Islet precursor cell (in vitro differentiated cells): ENCODE measurements at places on chromosomes 2 and 18.

- no peak for DNase-seq
Observed at GRCh38 chr18:360676-361075, 92.8 kb upstream of the THOC1 start.

DNA sequence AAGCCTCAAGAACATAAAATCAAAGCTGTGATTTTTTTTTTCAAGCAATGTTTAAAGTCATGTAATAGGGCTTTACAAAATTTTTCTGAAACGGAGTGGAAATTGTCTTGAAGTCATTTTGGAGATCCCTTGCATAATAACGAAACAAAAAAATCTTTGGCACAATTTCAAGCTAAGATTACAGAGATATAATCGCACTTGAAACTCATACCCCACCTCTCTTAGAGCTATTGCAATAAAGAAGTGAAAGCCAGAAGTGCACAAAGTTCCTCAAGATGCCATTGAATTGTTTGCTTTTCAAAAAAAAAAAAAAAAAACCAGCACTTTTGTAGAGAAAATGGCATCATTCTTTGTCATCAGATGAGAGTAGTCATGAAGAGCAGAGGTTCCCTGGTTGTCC is 152.3 kb downstream of the PAX3 start:
- DNase-seq: no peak

- peak; percentile 74 for DNase-seq
Observed at GRCh38 chr2:20212459-20212870, 12.5 kb downstream of the SDC1 start.

GRCh38 chr2:166444306-166444705 is 49.7 kb downstream of the SCN7A start:
- DNase-seq: no peak

- DNase-seq: peak; percentile 45
Observed at GRCh38 chr18:58609536-58609993, 19.3 kb downstream of the ALPK2 start.

GRCh38 chr2:75311521-75311920 is 112.2 kb upstream of the TACR1 start:
- DNase-seq: no peak

DNA sequence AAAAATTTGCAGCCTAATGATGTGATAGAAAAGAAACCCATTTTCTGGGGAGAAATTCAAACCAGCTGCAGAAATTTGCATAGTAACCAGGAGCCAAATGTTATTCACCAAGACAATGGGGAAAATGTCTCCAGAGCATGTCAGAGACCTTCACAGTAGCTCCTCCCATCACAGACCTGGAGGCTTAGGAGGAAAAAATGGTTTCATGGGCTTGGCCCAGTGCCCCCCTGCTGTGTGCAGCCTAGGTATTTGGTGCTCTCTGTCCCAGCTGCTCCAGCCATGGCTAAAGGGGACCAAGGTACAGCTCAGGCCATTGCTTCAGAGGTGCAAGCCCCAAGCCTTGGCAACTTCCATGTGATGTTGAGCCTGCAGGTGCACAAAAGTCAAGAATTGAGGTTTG is 352.9 kb downstream of the PLCL1 start:
- no peak for DNase-seq

- DNase-seq: peak; percentile 68
Observed at GRCh38 chr2:202149155-202149762, 76.2 kb downstream of the KIAA2012 start.

DNA sequence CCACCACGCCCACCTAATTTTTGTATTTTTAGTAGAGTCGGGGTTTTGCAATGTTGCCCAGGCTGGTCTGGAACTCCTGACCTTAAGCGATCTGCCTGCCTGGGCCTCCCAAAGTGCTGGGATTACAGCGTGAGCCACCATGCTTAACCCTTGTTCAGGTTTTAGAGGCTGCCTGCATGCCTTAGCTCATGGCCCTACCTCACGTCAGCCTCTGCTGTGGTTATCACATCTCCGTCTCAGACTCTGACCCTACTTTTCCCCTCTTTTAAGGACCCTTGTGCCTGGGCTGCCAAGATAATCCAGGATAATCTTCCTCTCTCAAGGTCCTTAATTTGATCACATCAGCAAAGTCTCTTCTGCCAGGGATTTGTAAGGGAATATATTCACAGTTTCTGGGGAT is 98.2 kb upstream of the PMAIP1 start:
- DNase-seq: no peak
